ENCODE measurements at places on chromosomes 12 and 14.

GRCh38 chr12:78018171-78018910 lies 187.6 kb downstream of the NAV3 start:
- no peak for DNase-seq

DNA sequence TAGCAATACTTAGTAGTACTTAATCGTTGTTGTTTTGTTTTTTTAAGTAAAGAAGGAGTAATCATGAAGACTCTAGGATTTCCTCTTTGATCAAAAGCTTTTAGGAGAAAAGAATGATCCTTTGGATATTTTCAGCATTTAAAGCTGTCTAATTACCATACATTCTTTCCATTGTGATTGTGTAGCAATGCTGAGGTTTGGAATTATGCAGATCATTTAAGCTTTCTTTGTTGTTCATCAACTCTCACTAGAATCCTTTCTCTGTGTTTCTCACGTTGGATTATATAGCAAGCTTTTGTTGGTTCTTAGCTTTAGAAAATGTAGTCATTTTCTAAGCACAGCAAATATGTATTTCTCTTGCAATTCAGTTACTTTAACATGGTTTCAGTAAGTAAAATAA lies 25.8 kb downstream of the CCDC91 start:
- no peak for DNase-seq

DNA sequence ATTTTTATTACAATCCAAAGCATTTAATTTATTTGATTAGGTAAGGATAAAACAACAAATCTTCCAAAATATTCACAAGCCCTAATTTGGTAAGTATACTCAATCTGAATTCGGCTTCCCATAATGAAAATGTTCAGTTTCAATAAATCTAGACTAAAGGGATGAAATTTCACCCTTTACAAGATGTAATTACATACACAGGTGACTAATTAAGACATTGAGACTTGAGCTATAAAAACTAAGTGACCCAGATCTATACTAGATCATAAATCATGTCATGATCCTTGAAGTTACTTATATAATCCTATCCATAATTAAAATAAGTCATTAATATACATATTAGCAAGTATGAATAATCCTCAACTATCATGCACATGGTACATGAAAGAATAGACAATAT lies 36.6 kb downstream of the LRP6 start:
- no peak for DNase-seq

DNA sequence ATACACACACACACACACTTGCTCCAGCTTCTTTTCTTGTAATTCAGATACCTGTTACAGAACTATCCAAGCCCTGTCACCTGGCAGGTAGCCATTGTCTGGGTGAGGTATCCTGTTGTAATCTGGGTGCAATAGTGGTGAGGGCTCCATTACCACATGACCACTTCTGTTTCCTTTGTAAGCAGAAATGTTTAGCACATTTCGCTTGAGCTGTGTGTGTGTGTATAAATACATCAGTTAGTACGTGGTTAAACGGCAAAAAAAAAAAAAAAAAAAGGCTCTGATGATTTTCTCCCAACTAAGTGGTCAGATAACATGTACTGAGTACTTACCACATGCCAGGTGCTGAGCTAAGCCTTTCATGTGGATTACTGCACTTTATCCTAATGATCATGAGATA lies 129.3 kb upstream of the SSTR1 start:
- DNase-seq, result no peak

- DNase-seq, result no peak
Measured at GRCh38 chr12:6460751-6461371, 9.0 kb downstream of the TAPBPL start.

All from cerebellar nuclear complex (tissue), 1 donor.